ENCODE measurements at places on chromosomes 5 and 9. TPM values are rescaled to one million over a fixed set of nuclear protein-coding genes. Genes with fewer than 3 reads are reported as not detected.

Gene TTC39B
- 12.1 TPM for total RNA-seq

- DNase-seq = no peak
These were observed 63.0 kb downstream of the PCDH1 start for GRCh38 chr5:141815051-141815795.

Gene KIAA1958
- 6.4 TPM for total RNA-seq

- DNase-seq = no peak
These were observed 155.8 kb downstream of the PBX3 start for GRCh38 chr9:125902831-125903512.

DNA sequence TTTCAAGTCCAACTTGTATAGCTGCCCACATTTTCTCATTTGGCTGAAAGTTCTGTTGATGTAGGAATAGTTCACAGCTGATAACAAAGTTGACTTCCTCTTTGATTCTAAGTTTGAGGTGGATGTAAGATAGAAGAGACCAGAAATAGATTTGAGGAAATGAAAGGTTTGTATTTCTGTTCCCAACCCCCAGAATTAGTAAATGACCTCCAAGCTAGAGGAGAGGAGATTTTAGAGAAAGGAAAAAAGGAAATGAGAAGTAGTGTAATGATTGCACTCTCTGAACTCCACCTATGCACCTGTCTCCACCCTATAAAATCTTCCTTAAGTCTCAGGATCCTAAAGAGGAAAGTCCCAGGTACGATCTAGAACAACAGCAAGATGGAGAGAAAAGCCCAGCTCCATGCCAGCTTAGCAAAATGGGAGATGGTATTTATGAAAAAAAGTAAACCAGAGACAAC lies 130.4 kb upstream of the POC5 start:
- no peak for DNase-seq

Gene PCDHB4
- not detected for total RNA-seq

Gene CNTNAP3B
- total RNA-seq = not detected

DNA sequence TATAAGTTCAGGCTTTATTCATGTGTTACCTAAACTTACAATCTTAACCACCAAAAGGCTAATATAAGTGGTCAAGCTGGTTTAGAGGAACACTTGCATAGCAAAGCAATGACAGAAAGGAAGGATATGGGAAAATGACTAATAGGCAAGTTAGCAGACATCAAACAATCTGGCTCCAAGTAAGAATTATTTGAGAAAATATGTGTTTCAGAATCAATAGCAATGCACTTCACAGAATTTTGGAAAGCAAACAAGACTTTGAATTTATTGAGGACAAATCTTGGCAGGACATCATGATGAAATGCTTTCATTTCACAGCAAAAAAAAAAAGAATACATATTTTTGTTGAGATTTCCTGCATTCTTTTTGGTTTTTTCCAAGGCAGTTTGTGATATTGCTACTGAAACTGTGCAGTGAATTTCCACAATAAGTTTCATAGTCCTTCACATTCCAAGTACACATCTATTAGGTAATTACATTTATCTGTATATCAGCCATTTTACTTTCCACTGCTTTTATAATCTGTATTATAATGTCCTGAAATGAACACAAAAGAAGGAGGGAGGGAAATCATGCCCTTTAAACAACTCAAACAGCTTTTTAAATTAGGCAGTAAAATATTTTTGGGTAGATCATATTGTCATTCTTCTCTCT lies 417.9 kb downstream of the NR2F1-AS1 start:
- DNase-seq = no peak

DNA sequence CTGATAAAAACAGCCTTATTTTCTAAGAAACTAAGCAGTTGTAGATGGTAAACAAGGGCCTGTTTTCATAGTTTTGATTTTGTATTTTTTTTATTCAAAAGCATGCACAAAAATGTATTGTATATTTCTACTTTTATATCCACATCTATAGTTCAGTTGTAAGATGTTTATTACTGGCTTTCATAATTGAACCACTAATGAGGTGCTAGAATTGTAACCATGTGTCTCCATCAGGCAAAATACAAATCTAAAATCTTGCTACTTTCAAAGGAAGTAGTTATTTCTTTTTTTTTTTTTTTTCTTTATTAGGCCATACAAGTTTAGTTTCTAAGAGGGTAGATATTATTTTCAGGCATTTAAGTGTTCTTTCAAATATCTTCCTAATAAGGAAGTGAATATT lies 1755.0 kb downstream of the MAT2B start:
- no peak for DNase-seq

Gene MYMK
- not detected for total RNA-seq

DNA sequence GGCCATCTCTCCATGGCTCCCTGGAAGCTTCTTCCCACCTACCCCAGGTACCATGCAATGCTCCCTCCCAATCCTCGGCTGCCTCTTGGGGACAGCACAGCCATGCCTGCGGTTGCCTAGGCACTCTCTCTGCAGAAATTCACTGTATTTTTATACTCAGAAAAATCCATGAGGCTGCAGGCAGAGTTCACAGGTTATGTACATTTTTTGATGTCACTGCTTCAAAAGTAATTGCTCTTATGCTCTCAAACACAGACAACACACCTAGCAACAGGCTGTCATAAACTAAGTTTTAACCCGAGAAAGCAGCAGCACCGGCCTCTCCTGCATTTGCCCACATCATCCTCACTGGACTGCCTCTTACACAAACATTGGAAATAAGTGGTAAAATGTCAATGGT lies 102.4 kb downstream of the AK8 start:
- no peak for DNase-seq

GRCh38 chr5:173324115-173325001 lies 3.9 kb downstream of the STC2 start:
- DNase-seq = no peak

DNA sequence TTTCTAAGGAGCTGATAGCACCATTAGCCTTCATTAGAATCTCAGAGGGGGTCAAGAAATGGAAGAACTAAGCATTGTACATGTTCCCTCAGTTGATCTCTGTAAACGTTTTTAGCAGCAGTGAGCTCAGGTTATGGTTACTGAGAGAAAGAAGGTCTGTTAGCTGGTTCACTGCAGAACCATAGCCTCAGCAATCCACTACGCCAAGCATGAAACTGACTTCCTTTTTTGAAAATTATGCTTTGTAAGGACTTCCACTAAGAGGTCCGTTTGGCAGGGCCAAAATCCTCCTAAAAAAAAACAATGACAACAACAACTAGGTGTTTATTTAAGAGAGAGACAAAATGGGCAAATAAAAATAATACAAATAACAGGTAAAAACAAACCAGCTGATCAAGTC lies 273.3 kb downstream of the AOPEP start:
- no peak for DNase-seq

GRCh38 chr9:74921737-74922136 lies 31.0 kb downstream of the C9orf40 start:
- no peak for DNase-seq

GRCh38 chr9:106110483-106110882 lies 416.1 kb downstream of the TMEM38B start:
- no peak for DNase-seq

GRCh38 chr5:131649161-131649560 lies 14.1 kb upstream of the RAPGEF6 start:
- DNase-seq = no peak

Gene ORM2
- not detected for total RNA-seq

GRCh38 chr5:123610665-123611405 lies 98.9 kb downstream of the CSNK1G3 start:
- peak; percentile 41 for DNase-seq

- DNase-seq = no peak
These were observed 221.7 kb downstream of the FANCC start for GRCh38 chr9:95095641-95096355.

DNA sequence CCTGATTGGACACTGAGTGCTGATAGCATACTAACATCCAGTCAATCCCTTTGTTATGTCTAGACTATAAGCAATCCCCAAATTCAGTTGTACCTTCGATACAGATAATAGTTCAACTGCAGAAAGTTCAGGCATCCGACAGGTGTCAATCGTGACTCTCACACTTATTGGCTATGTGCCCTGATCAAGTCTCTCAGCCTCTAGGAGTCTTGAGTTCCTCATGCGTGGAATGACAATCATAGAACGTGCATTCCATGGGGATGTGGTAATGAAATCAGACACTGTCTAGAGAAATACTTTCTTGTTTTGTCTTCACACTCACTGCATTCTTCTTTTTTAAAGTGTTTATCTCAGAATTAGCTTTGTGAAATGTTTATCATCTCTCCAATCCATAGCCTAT lies 4.8 kb downstream of the ANKRD34B start:
- DNase-seq = no peak

DNA sequence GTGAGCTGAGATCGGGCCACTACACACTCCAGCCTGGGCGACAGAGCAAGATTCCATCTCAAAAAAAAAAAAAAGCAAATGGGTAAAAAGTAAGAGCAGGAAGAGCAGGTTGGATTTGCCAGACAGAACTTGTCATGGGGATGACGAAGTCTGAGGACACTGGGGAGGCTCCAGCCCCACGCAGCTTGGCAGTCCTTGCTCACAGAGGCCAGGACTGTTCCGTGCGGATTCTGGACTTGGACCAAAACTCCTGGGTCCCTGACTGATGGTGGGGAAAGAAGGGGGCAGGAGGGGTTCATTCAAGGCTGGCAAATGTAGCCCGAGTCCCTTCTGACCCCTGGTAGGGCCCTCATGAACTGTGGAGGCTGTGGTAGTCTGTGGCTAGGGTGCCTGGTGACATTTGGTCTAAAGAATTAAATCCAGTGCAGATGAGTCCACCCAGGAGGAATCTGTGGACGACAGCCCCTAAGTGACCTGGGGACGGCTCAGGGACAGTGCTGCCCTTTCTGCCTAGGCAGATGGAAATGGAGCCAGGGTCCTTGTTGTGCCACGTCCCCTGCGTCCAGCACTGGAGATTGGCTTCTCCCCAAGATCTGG lies 3.1 kb downstream of the FGD3 start:
- no peak for DNase-seq

Gene LYRM7
- 22.7 TPM for total RNA-seq

DNA sequence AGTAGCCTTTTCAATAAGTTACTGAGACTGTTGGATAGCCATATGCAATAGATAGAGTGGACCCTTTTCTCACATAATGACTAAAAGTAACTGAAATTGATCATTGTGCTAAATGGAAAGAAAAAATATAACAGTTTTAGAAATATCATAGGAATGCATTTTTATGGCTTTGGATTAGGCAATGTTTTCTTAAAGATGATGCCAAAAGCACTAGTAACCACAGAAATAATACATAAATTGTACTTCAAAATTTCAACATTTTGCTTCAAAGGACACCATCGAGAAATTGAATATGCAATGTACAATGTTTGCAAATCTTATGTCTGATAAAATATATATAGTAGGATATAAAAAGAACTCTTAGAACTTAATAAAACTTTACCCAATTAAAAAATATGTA lies 1267.5 kb upstream of the CDH9 start:
- no peak for DNase-seq

GRCh38 chr9:114091711-114092110 lies 7.4 kb downstream of the KIF12 start:
- no peak for DNase-seq

Gene TAS2R1
- not detected for total RNA-seq

Gene FCN2
- total RNA-seq = not detected

GRCh38 chr9:89234205-89235067 lies 55.8 kb upstream of the SHC3 start:
- DNase-seq = no peak

DNA sequence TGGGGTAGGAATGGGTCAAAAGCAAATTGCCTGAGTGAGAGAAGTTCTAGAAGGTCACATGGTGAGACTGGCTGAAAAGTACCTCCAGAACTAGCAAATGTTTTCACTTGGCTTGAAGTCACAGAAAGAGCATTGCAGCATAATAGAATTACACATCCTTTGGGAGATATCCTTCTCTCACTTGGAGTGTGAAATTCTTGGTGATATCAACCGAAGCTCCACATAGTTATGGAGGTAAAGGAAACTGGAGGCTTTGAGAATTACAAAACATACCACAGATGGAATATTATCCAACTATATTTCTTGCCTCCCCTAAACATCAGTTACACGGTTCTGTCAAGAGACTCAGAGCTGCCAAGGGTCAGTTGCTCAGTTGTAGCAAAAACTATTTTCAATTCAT lies 182.4 kb downstream of the SEMA5A start:
- DNase-seq = no peak

Gene NCBP1
- 49.6 TPM for total RNA-seq

DNA sequence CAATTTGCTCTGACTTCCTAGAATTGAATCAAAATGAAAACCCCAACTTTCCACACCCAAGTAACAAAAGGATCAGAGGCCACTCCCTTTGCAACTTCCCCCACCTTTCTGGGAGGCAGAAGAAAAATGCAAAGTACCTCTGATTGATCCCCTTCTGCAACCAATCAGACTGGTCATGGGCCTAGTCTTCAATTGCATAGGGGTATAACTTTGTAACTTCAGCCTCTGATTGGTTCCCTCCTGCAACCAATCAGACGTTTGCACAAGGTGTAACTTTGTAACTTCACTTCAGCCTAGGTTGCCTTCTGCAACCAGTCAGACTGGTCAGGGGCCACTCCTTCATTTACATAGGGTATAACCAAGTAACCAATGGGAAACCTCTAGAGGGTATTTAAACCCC lies 38.3 kb upstream of the CNOT6 start:
- DNase-seq = no peak

Gene SMIM33
- total RNA-seq = 0.28 TPM

- no peak for DNase-seq
These were observed 13.1 kb upstream of the LHFPL2 start for GRCh38 chr5:78661691-78662090.

Gene CDH9
- total RNA-seq = not detected

Gene MCC
- 4.2 TPM for total RNA-seq

DNA sequence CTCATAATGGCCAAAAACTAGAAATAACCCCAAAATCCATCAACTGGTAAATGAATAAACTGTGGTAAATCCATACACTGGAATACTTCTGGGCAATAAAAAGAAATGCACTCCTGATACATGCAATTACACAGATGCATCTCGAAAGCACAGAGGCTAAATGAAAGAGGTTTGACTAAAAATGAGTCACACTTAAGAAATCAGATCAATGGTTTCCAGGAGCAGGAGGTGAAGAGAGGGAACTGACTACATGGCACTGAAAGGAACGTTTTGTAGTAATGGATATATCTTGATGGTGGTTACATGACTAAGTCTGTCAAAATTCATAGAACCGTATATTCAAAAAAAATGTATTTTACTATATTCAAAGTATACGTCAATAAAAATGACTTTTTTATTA lies 42.4 kb downstream of the STRBP start:
- DNase-seq = no peak

GRCh38 chr5:6885581-6885980 lies 172.3 kb downstream of the TENT4A start:
- DNase-seq = no peak
